Activated T-helper 2 cell treated with anti-CD3 and anti-CD28 coated beads, Interferon-gamma antibody, Interleukin-2, Interleukin-4, amounts not matched to agents 10 μg/mL and 5 μg/mL and 100 μg/mL, durations not matched to agents 14 hours and 24 hours and 36 hours (primary cell): ENCODE measurements at places on chromosomes 2 and 18. TPM values are rescaled to one million over a fixed set of nuclear protein-coding genes. Genes with fewer than 3 reads are reported as not detected.

Gene SKOR2
- not detected in 2 replicates for total RNA-seq

- no peak overlapping the region for H3K4me3 ChIP-seq
- no peak for DNase-seq
- peaks cover 54% of the 10 kb centered on the region for H3K36me3 ChIP-seq
- H3K27me3 ChIP-seq = no peaks in the 10 kb centered on the region
- peaks cover 2% of the 10 kb centered on the region for H3K4me1 ChIP-seq
Observed at GRCh38 chr18:41992703-41993102, 37.7 kb downstream of the PIK3C3 start.

DNA sequence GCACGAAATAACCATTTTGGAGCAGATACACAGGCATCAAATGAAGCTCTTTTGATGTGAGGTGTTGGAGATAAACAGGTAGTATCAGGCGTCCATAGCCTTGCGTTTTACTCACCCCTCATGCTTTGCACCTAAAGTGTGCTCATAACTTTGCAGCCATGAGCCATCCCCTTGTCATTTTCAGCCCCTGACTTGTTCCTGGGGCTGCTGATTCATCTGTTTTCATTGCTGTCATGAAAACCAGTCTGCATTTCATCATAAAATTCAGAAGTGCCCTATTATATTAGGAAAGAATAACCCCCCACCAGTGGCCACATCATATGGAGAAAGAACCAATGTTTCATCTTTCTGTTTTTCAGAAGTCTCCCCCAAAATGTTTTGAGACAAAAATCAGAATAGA lies 329.7 kb upstream of the NRP2 start:
- no peaks in the 10 kb centered on the region for H3K4me1 ChIP-seq
- no peak overlapping the region for H3K4me3 ChIP-seq

Gene IL1R1
- 0.48 and 0.52 TPM in 2 replicates for total RNA-seq

DNA sequence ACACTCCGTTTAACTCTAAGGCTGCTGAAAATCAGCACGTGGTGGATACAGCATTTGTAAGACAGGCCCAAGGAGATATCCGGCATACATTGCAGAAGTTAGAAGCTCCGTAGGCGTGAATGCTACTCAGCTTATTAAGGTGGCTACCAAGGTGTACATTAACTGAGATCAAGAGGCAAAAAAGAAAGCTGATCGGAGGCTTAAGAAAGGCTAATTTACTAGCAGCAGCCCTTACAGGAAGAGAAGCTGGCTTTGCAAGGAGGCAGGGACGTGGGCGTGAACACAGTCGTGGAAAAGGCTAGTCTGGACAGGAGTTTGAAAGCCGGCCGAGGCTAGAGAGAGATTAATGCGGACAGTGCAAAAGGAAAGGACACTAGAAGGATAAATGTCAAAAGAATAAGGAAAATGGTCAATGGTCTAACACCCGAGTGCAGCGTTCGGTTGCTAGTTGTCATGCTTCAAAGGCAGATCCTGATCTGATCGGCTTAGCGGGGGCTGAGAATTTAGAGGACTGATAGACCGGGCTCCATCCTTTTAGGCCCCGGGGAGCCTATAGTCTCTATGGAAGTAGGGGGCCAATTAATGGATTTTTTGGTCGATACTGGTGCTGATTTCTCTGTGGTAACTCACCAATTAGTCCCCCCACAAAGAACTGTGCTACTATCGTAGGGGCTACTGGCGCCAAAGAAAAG lies 45.6 kb upstream of the SELENOI start:
- H3K4me3 ChIP-seq = no peak overlapping the region
- H3K27ac ChIP-seq = no peak overlapping the region
- no peaks in the 10 kb centered on the region for H3K36me3 ChIP-seq
- no peaks in the 10 kb centered on the region for H3K4me1 ChIP-seq
- no peak for DNase-seq
